M059J (cell line): ENCODE measurements at places on chromosomes 11 and 22. TPM values are rescaled to one million over a fixed set of nuclear protein-coding genes. Genes with fewer than 3 reads are reported as not detected.

GRCh38 chr11:20029193-20029592 lies 131.1 kb downstream of the DBX1 start:
- no peak for DNase-seq

- no peak for DNase-seq
These were observed 59.4 kb upstream of the FTH1 start for GRCh38 chr11:62026739-62027370.

DNA sequence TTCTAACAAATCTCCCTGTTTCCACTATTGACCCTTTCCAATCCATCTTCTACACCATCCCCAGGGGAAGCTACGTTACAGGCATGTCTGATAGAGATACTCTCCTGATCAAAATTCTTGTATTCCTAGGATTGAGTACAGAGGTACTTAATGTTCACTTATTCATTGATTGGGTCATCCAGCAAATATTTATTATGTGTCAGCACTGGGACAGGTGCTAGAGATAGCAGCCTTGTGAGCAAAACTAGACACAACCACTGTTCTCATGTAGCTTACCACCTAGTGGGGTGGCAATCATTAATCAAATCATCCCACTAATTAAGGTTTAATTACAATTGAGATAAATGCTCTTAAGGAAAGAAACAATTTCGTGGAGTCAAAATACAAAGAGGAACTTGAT lies 9.4 kb upstream of the RTCB start:
- DNase-seq: no peak

Gene FAM83F
- total RNA-seq: not detected in 2 replicates
